ENCODE measurements at places on chromosomes 6 and 20. TPM values are rescaled to one million over a fixed set of nuclear protein-coding genes. Genes with fewer than 3 reads are reported as not detected.

Gene PTK6
- not detected for total RNA-seq

Gene ZC2HC1B
- not detected for total RNA-seq

Gene HLA-DQB1
- total RNA-seq: not detected

Gene CD24
- 1.3 TPM for total RNA-seq

Gene LHFPL5
- total RNA-seq: not detected

Gene FNDC1
- total RNA-seq: not detected

Gene BTN1A1
- 0.06 TPM for total RNA-seq

Gene EGFL8
- total RNA-seq: 12.9 TPM

Gene ADGB
- total RNA-seq: not detected

Gene C6orf52
- 0.49 TPM for total RNA-seq

Gene RHAG
- total RNA-seq: not detected

Gene OARD1
- 14.8 TPM for total RNA-seq

Gene BMP2
- total RNA-seq: not detected

Gene DACT2
- total RNA-seq: not detected

Gene HLA-DQA1
- not detected for total RNA-seq

Gene JARID2
- total RNA-seq: 6.0 TPM

DNA sequence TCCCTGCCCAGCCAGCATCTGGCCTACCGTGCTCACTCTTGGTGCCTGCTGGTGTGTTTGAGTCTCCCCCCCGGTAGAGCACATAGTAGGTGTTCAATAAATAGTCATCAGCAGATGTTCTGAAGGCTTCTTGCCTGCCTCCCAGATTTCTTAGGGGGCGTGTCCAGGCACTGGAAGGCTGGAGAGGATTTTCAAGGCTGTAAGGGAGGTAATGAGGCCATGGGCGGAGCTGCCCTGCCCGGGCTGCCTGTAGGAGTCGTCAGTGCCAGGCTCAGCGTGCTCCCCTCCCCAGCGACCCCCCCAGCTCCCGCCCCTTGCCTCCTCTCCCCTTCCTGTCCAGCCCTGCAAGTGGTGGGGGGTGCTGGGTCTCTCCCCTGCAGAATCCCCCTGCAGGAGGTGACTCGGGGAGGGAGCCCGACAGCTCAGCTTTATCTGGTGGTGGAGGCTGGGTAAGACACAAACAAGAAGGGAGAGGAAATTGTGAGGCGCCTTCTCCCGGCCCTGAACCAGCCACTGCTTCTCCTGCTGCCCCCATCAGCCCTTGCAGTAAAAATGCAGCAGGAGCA, 55.9 kb downstream of the BCAS4 start:
- no peak for DNase-seq

DNA sequence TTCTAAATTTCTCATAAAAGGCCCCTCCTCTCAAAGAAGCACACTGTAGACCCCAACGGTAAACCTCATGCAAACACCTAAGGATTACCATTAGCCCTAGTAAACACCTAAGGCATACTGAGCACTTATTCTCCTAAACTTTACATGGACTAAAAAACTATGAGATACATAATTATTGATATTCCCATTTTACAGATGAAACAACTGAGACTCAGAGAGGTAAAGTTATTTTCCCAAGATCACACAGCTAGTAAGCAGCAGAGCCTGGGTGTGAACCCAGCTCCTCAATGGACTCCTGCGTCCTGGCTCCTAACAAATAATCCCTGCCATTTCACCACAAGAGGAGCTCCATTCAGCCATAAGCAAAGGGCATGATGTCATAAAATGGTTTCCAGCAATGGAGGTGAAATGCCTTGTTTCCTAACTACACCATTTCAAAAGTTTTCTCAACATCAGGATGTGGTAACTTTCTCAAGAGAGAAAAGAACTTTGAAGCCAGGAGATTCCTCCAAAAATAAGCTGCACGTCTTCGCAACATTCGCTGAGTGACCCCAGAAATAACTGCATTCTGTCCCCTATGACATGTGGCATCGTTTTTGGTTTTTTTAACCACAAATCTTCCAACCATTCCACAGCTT, 4.1 kb downstream of the ATP9A start:
- DNase-seq: no peak

DNA sequence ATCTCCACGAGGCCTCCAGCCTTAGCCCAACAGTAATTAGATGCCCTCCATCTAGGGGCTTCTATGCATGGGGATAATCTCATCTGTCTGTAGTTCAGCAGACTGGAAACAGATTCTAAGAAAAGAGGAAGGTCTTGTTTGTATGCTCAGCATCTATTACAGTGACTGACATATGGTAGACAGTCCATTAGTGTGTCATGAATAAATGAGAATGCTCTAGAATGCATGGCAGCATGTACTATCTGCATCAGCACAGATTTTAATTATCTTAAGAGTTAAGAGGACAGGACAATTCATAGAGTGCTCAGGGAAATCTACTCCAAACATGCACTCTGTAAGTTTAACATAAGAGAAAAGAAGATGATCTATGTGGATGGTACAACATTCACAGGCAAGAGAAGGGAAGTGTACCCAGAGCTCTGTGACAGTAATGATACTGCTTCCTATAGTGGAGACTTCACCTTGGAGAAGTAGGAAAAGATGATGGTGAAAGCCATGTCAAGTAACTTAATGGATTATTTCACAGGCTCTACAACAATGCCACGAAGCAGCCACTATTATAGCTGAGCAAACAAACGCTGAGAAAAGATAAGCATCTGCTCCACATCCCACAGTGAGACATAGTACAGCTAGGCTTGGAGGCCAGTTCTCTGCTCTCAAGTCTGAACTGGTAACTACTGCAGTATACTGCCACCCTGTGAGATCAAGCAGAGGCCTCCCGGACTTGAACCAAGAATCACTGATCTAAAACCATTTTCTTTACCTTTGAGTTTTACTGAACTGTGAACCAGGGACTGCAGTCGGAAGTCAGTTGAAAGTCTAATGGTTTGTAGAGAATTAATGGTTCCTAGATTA, 309.2 kb upstream of the SPTLC3 start:
- no peak for DNase-seq

DNA sequence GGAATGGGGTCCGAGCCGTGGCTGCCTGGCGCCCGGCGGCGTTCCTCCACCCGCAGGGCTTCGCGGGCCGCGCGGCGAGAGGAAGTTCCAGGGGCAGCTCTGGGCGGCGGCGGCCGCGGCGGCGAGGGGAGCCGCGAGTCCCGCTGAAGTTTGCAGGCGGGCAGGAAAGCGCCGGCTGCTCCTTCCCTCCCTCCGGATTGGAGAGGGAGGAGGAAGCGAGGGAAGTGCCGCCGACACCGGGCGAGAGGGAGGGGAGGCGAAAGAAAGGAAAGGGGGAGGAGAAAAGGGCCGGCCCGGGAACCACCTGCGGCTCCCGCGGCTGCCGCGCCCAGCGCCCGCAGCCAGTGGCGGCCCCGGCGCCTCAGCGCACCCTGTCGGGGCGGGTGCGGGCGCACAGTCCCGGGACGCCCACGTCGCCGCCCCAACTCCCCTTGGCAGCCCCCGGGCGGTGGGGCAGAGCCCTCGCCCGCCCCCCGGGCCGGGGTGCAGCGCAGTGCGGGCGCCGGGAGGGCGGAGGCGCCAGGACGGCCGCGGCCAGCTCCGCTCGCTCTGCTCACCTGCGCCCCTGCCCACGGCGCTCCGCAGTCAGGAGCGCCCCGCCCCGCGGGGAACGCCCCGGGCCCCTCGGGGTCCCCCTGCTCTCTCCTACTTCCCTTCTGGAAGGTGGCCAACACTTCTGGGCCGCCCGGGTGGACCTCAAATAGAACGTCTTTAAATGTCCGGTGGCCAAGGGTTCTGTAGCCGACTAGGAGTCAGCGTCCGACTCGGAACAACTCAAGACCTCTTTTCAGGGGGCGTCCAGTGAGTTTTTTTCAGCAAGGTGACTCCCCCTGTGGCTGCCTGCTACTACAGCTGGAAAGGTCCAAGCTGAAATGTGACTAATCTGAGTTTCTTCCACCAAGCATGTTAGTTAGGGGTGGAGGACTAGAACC, 80.3 kb upstream of the CCDC28A start:
- no peak for DNase-seq

GRCh38 chr6:134413241-134413643, 95.3 kb upstream of the SGK1 start:
- no peak for DNase-seq

- DNase-seq: no peak
Observed at GRCh38 chr6:24696097-24696496, 22.9 kb downstream of the C6orf62 start.

DNA sequence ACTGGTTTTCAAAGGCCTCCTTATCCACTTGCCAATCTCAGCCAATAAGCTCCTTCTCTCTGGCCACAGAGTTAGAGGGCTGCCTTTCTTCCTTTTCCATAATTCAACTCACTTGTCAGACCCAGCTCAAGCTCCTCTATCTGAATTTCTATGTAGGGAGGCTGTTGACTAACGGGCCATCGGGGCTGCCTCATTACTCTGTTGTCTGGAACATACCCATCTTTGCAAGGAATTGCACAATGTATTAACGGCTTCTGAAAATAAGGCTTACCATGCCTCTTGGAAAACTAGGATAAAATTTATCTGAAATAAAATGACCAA, 28.5 kb upstream of the KIF6 start:
- no peak for DNase-seq

DNA sequence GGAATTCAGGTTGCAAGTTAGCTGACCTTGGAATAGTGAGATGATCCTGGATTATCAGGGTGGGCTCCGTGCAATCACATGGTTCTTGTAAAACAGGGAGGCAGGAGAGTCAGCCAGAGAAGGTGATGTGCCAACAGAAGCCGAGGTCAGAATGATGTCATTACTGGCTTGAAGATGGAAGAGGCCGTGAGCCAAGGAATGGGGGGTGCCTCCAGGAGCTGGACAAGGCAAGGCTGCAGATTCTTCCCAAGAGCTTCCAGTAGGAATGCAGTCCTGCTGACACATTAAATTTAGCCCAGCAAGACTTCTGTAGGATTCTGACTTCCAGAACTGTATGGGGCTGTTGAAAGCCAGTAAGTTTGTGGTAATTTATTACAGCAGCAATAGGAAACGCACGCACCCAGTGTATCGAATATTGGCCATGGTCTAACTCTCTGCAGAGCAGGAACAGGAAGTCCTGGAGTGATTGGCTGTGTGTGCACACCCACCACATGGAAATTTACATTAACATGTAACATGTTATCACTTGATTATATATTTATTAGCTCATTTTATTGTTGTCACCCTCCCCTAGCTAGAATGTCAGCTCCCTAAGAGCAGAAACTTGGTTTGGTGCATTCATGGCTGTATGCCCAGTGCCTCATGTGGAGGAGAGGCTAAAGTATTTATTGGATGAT, 19.1 kb downstream of the SLC24A3 start:
- DNase-seq: no peak

DNA sequence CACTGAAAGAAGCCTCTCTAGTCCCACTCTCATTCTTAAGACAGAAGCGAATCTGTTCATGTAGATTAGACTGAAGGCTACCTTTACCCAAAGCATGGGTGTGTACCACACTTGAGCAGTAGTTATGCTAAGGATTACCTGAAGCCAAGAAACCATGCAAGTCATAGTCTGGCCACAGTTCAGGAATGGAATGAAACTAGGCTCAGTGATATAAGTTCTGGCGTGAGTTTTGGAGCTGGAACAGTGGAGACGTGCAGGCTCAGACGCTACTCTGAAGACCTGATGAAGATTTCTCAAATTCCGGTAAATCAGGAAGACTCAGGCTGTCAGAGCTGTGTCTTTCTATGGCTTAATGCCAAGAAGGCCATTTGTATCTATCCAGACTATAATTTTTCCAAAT, 219.9 kb downstream of the HDGFL1 start:
- DNase-seq: no peak

GRCh38 chr20:46939031-46939965, 44.7 kb downstream of the EYA2 start:
- no peak for DNase-seq

DNA sequence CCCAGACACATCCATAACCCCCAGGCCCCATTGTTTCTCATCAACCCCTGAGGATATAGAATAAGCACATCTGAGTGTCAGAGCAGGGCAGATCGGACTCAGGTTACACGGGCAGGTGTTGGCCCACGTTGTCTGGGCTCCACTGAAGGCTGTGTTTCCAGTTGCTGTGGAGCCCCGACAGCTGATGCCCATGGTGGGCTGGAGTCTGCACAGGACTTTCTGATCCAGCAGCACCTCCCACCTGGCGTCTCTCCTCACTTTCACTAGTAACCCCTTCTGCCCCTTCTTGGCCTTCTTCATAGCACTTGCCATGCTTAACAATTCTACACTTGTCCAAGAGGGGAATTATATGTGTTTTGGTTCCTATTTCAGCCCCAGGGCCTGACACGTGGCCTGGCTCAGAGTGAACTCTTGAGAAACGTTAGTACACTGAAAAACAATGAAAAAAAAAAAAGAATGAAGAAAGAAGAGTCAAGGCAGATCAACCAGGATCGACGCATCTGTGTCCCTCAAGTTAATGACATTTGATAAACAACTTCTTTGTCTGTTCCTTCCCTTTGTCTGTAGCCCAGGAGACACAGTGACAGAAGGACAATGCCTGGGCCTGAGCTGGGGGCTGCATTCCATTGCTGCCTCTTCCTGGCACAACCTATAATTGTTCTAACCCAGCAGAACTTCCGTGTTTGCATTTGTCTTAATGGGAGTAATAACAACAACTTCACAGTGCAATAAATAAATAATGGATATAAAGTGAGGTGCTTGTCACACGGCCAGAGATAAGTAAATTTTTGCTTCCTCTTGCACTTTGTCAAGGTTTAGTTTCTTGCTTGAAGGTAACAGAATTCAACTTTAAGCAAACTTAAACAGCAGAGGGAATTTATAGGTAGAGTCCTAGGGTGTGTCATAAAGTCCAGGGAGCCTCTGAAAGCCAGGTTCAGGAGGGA, 224.2 kb upstream of the SSTR4 start:
- no peak for DNase-seq

DNA sequence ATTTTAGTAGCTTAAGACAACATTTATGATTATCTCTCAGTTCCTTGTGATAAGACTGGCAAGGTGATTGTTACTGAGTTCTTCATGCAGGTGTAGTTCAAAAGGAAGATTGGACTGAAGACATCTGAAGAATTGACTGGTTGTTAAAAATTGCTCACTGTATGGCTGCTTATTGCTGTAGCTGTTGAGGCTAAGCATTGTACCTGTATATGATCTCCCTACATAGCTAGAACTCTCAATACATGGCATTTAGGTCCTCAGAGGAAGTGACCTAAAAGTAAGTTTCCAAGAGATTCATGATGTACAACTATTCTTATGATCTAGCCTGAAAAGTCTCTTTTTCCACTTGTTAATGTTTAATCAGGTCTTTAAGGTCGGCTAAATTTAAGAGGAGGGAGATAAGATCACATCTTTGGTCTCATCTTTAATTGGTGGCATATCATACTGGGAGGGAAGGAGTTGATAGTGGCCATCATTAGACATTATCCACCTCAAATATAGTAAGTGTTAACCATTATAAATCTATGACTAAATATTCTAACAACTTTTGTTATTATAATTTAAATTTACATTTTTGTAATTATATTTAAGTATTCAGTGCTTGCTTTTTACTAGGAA, 401.2 kb upstream of the EPHA7 start:
- no peak for DNase-seq

Measured in G401 (cell line).